ENCODE measurements at places on chromosomes 7 and 10.

DNA sequence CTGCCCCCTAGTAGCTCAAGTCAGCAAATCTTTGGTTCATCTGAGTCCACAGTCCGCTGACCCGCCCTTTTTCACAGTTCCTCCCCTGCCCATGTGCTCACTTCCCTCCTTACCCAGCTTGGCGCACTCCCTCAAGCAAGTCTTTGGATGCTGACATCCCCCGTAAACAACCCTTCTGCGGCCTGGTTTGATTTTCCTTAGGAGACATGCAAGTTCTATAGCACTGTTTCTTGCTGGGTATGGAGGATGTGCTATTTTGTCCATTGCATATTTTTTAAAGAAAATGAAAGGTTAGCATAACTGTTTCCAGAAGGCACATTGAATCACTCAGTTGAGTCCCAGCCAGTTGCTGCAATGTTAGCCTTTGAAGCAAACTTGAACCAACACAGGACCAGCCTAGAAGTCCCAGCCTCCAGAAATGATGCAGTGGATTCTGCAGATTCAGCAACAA, 38.2 kb downstream of the HTRA1 start:
- no peak for DNase-seq

- DNase-seq: peak; percentile 27
Measured at GRCh38 chr10:125538947-125539731, 143.8 kb downstream of the TEX36 start.

DNA sequence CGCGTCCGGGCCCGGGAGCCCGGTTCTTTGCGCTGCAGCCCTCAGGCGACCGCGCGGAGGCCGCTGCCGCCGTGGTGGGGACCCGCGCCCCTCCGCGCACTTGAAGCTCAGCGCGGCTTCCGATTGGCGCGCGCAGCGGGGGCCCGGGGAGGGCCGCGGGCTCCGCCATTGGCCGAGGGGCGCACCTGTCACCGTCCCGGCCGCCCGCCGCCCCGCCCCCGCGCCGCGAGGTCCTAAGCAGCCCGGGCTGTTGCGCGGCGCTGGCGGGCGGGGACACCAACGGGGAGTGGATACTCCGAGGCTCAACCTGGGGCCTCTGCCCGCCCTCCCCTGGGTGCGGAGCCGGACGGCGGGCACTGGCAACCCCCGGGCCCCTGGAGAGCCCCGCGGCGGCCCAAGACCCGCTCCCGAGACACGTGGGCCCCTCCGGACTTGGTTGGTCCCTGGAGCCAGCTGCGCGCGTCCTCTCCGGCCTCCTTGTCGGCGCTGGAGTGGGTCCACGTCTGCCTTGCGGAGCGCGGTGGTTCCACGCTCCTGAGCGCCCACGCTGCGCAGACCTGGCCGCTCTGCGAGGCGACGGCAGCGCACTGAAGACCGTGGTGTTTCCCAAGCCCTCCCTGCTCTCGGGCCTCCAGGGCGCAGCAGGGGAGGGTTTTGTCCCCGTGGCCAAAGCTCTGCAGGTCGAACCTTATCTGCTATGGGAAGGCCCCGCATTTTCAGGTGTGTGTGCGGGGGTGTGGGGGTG, at the start of gene MNX1:
Gene MNX1 (minus strand): TSS at position 76 of the 745 bp plus-strand sequence. CDS start 313 bp downstream, outside the sequence.
- DNase-seq: peak; percentile 83

DNA sequence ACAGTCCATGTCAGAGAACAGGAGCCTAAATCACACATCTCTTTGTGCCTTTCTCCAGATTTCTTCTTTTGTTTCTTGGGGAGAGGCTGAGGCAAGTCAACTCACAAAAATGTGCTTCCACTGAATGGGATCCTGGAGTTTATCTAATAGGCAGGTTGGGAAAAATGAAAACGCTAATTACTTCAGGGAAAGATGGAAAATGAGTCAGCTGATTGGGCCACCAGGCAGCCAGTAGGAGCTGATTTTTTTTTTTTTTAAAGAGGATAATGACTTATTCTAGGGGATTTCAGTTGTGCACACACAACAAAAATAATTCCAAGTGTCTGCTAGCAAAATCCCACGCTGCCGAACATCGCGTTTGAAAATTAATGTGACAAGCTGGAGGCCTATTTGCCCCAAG, 412.8 kb upstream of the ZMIZ1 start:
- DNase-seq: no peak

DNA sequence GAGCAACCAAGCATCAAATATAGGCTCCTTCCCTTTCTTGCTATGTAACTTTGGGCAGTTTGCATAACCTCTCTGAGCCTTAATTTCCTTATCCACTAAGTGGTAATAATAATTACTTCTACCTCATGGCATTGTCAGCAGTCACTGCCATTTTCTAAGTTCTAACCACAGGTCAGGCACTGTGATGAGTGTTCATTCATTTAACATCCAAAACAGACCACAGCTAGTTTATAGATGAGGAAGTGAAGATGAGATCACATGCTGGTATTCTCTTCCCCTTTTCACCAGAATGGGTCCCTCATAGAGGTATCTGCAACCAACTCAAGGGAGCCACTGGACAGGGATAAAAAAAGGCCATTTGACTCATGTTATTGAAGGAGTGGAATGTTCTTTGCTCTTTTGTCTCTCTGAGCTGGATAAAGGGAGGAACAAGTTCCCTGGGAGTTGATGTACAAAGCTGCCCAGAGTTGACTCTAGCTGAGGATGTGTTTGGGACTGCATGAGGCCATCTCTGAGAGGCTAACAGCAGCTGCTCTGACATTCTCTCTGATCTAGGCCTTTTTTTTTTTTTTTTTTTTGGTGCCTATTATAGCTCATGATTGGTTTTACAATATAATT, 65.0 kb downstream of the DNAJC12 start:
- no peak for DNase-seq

DNA sequence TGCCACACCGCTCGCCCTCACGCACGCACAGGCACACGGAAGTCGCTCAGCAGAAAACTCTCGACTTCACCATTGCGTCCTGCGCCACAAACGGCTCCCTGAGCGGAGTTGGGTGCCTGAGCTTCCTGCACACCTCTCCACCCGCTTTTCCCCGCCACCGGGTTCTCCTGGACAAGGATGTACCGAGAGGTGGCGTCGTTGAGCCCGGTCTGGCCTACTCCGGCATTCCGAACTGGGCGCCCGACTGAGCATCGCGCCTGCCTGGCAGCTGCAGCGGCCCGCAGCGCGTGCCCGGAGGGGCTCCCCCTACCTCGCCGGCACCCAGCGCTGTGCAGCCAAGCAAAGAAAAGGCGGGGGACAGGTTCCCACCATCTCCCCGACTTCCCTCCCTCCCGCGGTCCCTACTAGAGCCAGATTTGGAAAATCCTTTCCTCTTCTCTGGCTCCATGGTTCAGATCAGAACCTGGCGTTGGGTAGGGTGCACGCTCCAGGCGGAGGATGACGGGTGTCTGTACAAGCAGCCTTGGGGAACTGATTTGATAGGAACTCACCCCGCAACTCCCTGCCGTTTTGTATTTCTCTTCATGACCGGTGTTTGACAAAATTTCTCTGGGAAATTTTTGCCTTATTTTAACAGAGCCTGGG, 1.7 kb downstream of the SORCS3 start:
- DNase-seq: no peak

- DNase-seq: no peak
Measured at GRCh38 chr10:122715576-122715975, 15.9 kb upstream of the C10orf120 start.

DNA sequence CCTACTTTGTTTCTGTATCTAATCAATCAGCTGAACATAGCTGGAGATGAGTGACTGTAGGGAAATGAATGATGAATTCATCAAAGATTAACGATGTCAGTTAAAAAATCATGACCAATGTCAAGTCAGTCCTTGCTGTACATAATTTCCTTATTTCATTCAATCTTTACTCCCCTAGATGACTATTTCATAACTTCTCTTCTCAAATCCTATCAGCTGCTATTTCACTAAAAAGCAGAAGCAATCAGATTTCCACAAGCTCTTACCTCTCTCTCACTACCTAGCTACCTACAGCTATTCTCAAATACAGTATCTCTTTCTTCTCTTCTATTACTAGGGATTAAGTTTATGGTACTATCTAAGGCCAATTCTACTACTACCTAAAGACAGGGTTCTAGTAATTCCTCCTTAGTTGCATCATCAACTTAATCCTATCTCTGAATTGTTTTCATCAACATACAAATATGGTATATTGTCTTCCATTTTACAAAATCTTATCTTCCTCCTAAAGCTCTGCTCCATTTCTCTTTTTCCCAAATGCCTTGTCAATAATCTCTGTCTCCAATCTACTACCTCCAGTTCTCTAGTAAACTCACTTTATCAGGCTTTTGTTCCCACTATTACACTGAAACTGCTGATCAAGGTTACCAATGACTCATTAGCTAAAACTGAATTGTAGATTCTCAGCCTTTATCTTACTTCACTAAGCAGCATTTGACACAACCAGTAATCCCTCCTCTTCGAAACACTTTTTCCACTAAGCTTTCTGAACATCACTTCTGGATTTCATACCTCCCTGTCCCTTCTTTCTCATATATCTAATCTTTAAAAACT, 28.4 kb downstream of the JMJD1C start:
- DNase-seq: no peak

DNA sequence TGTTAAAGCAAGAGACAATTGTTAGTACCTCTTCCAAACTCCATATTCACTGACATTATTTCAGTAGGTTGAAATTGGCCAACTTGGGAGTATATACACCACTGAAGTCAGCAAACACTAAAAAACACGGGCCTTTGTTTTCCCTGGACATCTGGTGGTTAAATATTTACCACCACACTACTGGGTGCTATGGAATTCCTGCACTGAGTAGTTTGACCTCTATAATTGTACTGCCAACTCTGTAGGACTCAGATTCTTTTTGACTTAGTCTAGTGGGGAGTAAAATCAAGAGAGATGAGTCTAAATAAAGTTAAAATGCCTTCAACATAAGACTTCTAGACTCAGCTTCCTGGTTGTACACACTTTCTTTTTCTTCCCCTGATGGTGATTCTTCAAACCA, 41.3 kb upstream of the TES start:
- no peak for DNase-seq

GRCh38 chr7:82527851-82528250, 84.3 kb upstream of the CACNA2D1 start:
- no peak for DNase-seq

GRCh38 chr10:110172155-110172554, 35.2 kb upstream of the MXI1 start:
- DNase-seq: no peak

- no peak for DNase-seq
Measured at GRCh38 chr10:131514454-131514853, 202.9 kb upstream of the TCERG1L start.

DNA sequence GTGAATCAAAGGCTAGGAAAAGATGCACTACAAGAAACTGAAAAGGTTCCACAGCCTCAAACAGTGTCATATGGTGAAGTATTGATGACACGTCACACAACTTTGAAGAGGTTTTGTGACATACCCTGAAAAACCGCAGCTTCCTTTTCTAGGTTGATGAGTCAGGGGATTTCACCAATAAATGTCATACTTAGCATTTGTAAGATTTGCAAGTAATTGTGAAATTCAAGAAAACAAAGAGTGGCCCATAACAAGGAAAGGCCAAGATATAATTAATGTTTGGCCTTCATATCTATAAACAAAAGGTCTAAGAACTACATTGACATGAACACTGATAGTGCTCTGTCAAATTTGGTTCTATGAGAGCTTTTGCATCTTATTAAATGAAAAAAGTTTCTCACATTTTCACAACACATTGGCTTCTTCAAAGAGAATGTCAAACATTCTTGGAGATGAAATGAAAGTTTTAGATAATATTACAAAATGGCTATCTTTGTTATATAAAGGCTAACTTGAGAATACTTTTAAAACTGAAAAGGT, 62.0 kb upstream of the NAMPT start:
- no peak for DNase-seq

- no peak for DNase-seq
Measured at GRCh38 chr7:137987968-137988367, 13.9 kb downstream of the CREB3L2 start.

DNA sequence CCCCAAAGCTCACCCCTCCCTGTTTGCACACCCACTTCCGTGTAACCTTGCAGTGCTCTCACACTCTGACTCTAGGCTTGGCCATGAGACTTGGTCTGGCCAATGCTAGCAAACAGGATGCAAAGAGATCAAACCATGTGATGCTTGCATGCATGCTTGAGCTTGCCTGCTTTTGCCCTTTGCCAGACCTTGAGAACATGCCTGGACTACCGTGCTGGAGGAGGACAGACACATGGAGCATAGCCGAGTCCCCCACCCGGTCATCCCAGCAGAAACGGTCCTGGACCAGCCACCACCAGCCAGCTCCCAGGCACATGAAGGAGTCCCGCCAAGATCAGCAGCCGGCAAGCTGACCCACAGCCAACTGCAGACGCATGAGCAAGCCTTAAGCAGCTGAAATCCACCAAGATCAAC, 23.4 kb downstream of the PYROXD2 start:
- DNase-seq: no peak

- DNase-seq: no peak
Measured at GRCh38 chr7:125491137-125491536, 561.5 kb upstream of the POT1 start.

DNA sequence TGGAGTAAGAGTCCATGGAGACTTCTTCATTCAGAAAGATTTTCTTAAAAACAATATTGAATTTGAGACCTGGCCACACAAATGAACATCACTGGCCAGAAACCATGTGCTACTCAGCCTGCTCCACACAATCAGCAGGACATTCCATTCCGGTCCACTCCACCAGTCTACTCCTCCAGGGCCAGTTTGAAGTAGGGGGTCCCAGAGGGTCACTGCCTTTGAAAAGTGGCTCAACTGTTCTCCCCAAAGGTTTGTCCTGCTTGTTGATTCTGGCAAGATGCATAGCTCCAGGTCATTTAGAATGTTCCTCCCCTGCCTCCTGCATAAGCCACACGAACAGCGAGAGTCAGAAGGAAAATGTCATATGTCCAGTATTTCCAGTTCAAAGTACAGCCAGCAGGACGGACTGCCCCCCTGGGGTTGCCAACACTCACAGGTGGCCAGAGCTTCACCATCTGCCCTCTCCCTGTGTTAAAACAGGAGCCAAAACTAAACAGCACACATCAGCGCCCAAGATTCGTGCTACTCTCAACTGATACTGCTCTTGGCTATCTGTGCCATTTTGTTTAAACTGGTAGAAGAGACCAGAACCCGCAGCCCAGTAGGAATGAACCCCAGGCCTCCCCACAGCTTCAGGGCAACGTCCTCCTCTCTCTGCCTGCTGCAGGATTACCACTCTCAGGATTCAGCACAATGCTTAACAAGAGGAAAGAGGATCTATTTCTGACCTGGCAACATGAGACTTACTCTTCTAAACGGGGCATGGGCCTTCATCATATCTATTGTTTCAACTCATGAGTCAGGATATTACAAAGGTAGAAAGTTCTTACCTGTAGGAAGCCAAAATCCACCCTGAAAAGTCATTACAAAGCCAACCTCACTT, 11.3 kb downstream of the GRB10 start:
- DNase-seq: no peak

DNA sequence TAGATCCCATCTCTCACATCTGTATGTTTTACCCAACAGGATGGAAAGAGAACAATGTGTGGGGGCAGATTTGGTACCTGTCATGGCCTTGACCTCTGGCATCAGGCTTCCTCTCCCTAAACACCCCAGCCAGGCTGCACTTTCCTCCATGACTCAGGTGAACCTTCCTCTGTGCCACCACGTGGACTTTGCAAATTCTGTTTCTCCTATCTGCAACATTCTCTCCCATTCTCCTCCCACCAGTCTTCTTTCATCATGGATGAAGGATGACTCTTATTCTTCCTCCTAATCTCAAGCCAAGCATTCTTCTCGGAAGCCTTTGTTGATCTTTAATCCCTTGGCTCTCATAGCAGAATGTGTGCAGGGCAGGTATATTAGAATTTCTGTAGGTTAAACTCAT, 355.4 kb downstream of the KCNMA1 start:
- no peak for DNase-seq

- DNase-seq: no peak
Measured at GRCh38 chr10:3210251-3210877, 37.8 kb upstream of the PITRM1 start.
